MCF 10A (cell line): ENCODE measurements at places on chromosomes 13 and 19.

DNA sequence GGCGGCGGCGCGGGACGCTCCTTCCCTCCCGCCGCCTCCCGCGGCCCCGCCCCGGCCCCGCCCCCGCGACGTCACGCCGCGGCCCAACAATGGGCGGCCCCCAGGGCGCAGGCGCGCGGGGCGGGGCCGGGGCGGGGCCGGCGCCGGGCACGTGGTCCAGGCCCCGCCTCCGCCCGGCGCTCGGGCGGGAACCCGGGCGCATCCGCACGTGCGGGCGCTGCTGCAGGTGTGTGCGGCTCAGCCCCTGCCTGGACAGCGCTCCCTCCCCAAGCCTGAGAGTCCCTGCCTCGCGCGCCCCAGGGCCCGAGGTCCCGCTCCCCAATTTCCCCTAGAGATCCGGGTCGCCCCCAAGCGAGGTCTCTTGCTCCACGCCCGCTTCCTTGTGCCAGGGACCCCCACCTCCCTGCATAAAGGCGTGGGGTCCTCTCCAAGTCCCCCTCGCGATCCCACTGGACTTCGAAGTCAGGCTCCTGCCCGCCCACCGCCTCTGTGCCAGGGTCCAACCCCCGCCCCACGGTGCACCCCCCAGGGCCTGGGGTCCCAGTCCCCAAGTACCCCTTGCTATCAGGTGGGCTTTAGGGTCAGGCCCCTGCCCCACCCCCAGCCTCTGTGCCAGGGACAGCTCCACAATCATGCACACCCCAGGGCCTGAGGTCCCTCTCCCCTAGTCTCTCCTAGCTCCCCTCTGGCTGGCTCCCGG, at the start of gene MEX3D:
Gene MEX3D, minus strand, starts transcription at position 6 of the 700 bp plus-strand sequence. CDS start 267 bp downstream, outside the sequence.
- DNase-seq = peak; percentile 79

- no peak for DNase-seq
Measured at GRCh38 chr19:41863209-41863931, 3.3 kb downstream of the RPS19 start.

DNA sequence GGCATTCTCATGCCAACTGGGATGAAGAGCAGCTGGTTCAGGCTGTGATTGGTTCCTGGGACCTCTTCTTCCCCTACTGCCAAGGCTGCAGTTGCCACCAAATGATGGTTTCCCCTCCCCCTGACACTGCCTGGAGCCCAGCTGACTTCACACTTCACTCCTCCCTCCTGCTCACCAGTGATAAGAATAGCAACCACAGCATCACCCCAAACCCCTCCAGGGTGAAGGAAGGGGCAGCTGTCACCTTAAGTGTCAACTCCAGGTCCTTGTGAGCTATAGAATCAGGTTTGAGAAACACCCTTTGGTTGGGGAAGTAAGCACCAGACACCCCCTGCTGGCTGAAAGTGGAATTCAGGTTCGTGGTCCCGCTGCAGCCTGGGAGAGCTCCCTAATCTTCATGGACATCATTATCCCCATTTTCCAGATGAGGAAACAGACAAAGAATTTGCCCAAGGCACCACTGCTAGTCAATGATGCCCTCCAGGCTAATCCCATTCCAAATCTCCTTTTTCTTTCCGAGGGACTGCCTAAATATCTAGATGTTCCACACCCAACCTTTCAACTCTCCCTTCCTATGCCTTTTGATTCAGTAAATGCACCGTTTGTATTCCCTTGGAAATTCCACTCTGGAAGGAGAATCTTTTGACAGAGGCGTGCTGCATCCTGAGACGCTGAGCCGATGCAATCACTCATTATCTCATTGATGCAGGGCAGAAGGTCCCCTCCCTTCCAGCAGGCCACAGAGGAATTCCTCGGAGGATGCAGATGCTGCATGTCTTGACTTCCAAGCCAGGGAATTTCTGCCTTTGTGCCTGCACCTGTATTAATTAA, 50.6 kb upstream of the UQCRFS1 start:
- no peak for DNase-seq

DNA sequence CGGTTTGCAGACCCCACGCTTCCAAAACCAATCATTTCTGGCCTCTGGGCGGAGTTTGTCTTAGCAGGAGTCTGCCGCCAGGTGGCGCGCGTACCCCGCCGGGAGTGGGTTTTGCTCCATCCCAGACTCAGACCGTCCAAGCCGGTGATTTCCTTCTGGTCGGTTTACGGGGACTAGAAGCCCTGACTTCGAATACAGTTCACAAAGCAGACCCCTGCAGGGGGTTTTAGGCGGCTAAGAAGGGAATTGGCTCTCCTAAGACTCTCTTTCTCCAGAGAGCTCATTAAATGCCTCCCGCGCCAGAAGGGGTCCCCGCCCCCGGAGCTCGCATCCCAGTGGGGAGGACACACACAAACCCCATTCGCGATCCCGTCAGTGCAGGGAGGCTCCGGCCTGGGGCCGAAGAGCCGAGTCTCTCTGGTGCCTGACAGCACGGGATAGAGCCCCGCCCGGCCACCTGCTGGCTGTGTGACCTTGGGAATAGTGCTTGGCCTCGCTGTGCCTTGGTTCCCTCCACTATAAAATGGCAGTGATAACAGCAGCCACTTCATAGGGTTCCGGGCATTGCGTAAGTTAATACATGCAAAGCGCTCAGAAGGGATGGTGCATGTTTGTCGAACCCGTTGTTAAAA, 8.6 kb upstream of the NUP62 start:
- DNase-seq = peak; percentile 78

- peak; percentile 49 for DNase-seq
Measured at GRCh38 chr13:43730642-43731041, 56.1 kb downstream of the ENOX1 start.

DNA sequence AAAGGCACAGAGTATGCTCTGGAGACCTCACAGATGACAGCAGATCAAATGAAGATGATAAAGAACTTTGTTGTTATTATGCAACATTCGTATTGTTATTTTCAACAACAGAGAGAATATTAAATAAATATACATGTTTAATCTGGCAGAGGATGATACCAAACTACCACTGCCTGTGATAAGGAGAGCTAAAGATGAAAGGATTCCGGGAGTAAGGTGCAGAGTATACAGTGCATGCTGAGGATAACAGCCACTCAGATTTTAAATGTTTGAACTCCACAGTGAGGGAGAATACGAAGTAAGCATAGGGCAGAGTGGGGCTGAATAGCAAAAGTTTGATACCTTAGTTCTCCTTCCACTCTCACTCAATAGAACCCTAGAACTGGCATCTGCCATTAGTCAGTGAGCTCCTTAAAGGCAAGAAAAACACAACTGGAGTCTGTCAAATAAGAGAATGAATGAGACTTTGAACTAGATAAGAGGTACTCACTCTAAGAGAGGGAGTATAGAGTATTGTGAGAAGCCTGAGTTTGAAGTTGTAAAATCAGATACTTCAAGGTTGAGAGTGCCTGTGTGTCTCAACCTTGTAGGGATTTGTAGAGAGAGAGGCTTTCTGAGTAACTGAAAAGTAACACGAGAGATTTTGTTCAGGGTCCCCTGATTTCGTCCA, 78.5 kb downstream of the STARD13 start:
- no peak for DNase-seq

DNA sequence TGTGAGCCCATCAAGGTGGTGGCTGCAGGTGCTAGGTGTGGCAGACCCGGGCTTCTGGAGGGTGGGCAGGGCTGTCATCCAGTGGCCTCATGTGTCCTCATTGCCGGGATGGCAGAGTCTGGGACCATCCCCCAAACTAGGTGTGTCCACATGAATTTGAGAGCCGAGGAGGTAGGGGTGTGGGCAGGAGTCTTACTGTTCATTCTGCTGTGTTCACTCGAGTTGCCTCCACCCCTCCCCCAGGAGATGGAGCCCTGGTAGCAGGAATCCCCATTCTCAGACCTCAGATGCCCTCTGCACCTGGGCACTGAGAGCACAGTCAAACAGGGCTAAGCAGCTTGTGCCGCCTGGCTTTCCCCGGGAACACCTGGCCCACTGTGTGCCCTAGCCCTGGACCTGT, 22.4 kb downstream of the NAXD start:
- no peak for DNase-seq

GRCh38 chr19:16554776-16555175, 12.5 kb upstream of the CHERP start:
- DNase-seq = no peak

DNA sequence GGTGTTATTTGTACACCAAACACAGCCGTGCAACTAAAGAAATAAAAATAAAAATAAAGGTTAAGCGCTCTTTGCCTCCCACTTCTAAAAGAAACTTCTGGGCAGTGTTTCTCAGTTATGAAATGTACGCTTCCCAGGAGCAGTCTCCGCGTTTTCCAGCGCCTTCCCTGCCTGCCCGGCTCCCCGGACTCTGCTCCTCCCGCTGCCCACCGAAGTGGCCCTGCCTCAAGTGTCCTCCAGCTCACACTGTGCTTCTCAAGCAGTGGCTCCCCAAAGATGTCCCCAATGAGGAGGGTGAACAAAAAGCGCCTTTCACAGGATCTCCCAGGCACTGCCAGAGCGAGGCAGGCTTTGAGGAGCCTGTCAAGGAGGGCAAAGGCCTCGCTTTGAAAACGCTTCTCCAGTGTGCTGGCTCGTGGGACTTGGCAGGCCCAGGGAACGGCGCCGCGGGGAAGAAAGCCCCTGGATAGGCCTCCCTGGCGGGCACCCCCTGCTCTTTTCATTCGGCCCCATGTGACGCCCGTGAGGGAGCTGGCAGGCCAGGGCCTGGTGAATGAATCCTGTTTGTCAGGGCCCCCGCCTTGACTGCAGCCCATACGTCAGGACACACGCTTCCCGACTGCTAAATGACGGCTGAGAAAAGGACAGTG, 187.1 kb downstream of the FOXO1 start:
- no peak for DNase-seq

GRCh38 chr19:30670011-30670329, 297.8 kb downstream of the ZNF536 start:
- no peak for DNase-seq

DNA sequence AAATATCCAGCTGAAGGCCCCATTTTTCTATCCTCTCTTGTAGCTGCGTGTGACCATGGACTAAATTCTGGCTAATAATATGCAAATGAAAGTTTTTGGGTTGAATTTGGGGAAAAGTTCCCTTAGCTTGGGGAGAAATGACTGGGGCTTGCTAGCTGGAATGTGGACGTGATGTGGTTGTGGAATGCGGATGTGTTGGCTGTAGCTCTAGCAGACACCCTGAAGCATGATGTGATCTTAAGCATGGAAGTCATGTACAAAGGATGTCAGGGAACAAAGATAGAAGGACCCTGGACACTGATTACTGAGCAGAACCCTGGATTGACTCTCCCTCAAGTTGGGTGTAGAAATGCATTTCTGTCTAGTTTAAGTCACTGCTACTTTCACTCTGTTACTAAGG, 25.4 kb upstream of the SCEL start:
- no peak for DNase-seq

DNA sequence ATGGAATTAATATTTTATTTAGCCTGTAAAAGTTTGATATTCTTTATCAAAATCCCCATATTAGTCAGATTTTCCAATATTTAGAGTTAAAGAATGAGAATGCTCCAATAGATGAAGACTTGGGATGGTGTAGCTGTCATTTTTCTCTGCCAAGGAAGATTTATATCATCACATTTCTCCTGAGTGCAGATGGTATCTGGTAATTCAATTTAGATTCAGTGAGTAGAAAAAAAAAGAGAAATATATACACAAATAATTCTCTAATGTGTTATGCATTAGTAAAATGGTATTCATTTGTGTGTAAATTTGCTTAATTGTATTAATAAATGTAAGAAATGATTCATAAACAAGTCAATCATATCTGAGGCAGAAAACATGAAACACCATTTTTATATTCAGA, 1508.7 kb upstream of the PCDH20 start:
- DNase-seq = no peak

GRCh38 chr13:31440132-31440531, 240.4 kb downstream of the B3GLCT start:
- DNase-seq = no peak

DNA sequence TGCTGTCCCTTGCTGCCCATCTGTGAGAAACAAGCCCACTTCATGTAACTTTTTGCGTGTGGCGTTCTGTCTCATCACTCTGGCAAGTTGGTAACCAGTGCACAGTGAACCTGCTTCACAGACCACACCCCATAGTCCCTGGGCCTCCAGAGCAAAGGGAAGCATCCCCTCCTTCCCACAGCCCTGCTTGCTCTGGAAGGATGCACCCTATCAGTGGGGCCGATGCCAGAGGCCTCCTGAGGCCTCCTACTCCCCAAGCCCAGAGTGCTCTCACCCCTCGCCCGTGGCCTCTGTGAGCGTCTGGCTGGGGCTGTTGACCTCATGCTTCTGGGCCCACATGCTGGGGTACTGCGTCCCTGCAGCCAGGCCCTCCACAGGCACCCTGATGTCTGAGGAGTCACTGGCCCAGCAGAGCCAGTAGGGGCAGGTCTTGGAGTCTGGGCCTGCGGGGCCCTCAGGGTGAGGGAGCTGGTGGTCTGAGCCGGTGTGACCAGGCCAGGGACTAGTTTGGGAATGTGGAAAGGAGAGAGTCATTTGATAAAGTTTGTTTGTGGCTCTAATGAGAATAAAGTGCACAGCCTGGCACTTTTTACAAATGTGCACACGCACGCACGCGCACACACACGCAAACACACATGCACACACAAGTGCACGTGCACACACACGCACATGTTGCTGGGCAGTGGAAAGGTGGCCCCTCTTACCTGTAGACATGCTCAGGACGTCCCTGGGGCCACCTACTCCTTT, 5.1 kb downstream of the TMEM86B start:
- DNase-seq = no peak

GRCh38 chr13:63381078-63381859, 1965.6 kb upstream of the PCDH20 start:
- peak; percentile 20 for DNase-seq

GRCh38 chr19:10643172-10643967, 10.8 kb upstream of the ILF3 start:
- DNase-seq = no peak

GRCh38 chr19:51473009-51473707, 5.2 kb upstream of the CEACAM18 start:
- peak; percentile 76 for DNase-seq

DNA sequence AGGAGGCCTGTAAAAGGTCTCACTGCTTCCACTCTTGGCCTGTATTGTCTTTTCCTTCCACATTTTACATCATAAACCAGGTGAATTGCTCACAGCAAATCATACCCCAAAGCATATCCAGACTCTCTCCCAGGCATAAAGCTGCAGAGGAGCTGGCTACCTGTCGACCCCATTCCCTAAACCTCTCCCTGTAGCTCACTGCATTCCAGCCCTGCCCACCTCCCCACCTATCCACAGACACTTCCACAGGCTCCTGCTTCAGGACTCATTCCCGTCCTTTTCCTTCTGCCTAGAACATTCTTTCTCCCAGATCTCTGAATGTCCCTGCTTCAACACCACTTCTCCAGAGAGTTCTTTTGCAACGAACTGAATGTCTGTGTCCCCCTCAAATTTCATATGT, 46.4 kb upstream of the STARD13 start:
- DNase-seq = no peak

- DNase-seq = no peak
Measured at GRCh38 chr19:12932392-12933286, 872 bp downstream of the FARSA start.

GRCh38 chr13:23654111-23655110, 84.2 kb downstream of the TNFRSF19 start:
- DNase-seq = no peak

GRCh38 chr13:50375792-50376191, 360.5 kb downstream of the KCNRG start:
- DNase-seq = peak; percentile 20
